Activated naive CD8-positive, alpha-beta T cell treated with anti-CD3 and anti-CD28 coated beads for 36 hours (primary cell): ENCODE measurements at places on chromosomes 16 and 17.

- peak; percentile 25 for DNase-seq
Observed at GRCh38 chr16:67910158-67910557, 17.1 kb downstream of the PSKH1 start.

DNA sequence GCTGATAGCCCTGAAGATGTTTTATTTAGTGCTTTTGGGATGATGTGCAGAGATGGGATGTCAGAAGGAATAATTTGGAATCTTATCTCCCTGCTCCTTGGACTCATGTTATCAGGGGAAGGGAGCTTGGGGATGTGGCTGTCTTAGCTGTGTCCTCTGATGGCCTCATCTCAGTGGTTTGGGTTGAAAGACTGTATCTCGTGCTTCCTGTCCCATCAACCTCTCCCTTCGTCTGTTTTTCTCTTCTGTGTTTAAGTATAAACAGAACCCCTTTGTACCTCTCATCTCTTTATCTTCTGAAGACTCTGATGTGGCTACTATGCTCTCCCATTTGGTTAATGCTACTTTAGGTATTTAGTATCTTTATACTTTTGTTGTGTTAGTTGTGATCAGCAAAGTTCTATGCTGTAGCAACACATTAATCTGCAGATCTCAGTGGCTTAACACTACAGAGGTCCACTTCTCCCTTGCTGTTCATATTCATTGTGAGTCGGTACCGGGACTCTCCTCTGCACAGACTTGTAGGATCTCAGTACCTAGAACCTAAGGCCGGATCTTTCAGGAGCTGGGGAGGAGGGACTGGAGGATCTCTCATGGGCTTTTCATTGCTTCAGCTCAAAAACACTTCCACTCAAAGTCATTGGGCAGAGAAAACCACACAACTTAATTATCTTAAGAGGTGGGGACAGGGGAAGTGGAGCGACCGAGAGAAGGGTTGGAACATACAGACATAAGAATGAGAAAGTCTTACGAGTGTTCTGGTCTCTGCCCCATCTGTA lies 28.8 kb downstream of the PRKCA start:
- no peak for DNase-seq

DNA sequence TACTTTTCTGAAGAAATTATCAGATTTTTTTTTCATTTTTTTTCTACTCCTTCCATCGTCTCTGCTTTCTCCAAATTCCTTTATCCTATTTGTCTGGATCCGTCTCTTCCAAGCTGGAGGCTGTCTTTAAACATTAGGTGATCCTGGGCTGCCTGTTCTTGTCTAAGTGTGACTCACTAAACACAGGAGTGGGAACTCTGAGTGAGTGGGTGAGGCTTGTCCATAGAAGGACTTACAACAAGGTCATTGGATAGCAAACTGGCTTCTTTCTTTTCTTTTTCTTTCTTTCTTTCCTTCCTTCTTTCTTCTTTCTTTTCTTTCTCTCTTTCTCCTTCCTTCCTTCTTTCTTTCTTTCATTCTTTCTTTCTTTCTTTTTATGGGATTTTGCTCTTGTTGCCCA lies 18.2 kb downstream of the ALOX15 start:
- no peak for DNase-seq

GRCh38 chr17:2542456-2542855 lies 30.8 kb upstream of the METTL16 start:
- no peak for DNase-seq

DNA sequence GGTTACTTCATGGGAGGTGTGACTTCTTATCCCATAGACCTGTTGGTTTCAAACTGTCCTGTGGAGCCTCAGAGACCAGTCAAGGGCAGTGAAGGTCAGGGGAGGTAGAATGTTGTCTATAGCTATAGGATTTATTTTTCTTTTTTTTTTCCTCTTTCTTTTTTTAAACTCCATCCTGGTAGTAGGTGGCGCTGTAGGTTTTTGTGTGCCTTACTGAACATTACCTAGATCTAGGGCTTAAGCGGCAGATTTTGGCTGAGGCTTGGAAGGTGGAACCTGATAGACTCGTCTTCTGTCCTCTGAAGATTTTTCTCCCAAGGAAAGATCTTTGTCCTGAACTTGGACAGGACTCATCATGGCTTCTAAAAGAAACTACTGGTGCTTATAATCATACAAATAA lies 8.2 kb upstream of the LASP1NB start:
- no peak for DNase-seq

DNA sequence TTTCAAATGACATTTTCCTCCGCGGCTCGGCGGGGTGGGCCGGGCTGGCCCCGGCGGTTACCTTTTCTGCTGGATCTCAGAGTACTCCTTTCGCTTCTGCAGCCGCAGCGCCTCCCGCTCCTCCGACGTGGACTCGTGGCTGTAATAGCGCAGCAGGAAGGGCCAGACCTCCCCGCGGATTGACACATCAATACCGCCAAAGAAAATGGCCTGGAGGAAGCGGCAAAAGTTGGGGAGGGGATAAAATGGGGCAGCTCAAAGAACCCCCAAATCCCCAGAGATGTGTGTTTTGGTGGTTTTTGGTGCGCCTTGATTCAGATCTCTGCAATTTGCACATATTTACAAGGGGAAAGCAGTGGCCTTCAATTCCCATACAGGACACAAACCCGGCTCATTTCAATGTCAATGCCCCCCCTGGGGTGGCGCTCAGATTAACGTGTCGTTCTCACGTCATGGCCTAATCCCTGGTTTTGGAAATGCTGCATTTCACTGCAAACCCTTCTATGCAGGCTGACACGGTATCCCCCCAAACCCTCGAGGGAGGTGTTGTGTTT lies 85.9 kb downstream of the TBC1D16 start:
- DNase-seq, result no peak

DNA sequence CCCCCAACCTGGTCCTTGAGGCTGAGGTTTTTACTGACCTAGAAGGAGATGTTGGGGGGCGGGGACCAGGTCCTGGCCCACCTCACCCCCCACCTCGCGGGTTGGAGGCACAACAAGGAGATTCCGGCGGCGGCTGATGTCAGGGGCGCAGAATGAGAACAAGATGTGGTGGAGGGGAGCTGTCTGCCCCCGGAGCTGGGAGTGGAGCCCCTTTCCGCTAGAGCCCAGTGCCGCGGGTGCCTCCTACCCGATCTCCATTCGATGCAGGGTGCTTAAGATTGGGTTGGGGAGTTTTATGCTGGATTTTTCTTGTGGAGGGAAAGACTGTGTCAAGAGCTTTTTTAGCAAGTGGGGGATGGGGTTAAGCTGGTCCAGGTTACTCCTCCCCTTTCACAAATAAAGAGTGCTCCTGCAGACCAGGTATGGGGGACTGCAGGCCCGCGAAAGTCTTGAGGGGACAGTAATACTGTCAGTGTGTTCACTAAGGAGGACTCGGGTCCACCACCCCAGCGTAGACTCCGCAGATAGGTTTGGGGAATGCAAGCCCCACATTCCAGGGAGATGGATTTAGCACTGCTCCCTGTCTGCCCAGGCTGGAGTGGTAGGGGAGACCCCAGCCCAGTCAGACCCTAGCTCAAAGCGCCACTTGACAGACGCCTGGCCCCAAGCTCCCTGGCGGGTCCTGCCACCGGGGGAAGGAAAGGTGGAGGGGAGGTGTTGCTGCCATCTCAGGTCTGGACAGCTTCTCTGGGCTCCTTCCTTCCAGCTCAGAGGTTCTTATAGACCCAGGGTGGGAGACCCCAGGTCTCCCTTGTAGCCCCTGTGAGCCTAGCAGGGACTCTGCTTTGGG lies 2.0 kb downstream of the CACNA1G start:
- DNase-seq, result no peak

- no peak for DNase-seq
Observed at GRCh38 chr16:13982451-13982850, 62.5 kb downstream of the ERCC4 start.

DNA sequence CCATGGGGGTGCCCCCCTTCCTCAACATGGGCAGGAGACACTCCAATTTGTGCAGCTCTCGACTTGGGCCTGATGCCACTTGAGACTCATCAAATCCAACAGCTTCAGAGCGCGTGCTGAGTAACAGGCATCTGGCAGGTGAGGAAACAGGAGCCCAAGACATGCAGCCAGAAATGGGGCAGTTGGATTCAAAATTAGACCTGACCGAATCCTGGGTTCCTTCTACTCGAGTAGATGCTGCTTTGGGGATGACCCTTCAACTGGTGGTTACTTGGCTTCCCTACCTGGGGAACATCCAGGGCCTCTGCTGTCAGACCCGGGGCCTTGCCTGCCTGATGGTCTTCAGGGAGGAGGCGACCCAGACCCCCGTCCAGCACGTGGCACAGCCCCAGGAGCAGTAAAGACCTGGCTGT lies 488 bp upstream of the NTN3 start:
- no peak for DNase-seq

DNA sequence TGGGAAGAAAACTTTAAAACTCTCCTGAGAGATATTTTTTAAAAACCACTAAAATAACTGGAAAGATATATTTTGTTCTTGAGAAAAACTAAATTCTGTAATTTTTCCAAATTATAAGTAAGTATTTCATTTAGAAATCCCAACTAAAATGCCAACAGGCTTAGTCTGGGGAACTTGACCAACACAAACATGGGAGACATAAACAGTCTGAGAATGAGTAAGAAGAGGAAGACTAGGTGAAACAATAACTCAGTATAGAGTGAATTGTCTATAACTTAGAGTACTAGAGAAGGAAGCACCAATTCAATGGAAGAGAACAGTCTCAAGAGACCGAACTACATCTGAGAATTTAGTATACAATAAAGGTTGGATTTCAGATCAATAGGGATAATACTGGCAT lies 2.9 kb downstream of the CMTM1 start:
- no peak for DNase-seq

GRCh38 chr16:86984991-86985647 lies 332.1 kb downstream of the C16orf95 start:
- no peak for DNase-seq
